ENCODE measurements at places on chromosomes 13 and 19.

DNA sequence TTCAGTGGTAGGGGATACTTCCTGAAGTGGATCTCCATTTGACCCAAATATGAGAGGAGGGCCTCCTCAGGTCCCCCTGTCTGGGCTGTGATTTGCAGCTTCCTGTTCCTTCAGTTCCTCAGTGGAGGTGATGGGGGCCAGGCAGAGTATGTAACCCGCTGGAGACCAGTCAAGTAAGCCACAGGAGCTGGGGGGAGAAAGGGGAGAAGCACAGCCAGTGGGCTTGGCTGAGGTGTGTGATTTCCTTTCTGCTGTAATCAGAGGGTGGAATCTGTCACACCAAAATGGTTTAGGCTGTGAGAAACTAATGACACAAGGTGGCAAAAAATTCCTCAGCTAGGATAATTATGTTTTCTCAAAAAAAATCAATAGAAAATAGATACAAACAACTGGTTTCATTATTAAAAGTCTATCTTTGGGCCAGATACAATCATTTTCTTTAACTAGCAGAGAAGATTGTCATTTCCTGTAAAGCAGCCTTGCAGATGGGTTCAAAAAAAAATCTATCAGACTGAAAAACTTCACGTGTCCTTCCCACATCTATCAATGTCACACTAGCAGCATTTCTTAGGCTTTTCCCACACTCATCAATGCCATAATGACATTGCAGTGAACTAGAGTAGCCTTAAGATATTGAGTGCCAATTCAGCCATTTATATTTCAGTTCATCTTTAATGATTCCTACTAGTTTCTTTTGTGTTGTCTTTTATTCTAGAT, 1660.3 kb downstream of the EFNB2 start:
- no peak for DNase-seq

GRCh38 chr13:44591316-44591715, 15.2 kb upstream of the TSC22D1 start:
- DNase-seq: no peak

GRCh38 chr13:33692531-33692930, 125.4 kb upstream of the RFC3 start:
- DNase-seq: no peak

DNA sequence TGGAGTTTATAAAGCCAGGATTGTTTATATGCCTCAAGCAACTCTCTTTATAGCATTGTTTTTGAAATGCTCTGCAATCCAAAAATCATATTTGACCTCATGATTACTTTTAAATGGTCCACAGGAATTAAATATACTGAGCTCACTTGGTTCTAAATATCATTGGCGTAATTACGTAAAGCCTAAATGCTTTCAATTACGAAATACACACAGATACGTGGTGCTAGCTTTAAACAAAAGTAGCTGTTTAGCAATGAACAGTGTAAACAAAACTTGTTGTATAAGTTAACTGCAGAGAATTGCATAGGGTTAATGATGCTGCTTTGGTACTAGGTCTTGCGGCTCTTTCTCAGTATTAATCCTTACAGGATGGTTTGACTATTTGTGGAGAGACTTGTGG, 346.6 kb downstream of the COG6 start:
- no peak for DNase-seq

All from NCI-H446 (cell line).